ENCODE measurements at places on chromosomes 6 and 20.

DNA sequence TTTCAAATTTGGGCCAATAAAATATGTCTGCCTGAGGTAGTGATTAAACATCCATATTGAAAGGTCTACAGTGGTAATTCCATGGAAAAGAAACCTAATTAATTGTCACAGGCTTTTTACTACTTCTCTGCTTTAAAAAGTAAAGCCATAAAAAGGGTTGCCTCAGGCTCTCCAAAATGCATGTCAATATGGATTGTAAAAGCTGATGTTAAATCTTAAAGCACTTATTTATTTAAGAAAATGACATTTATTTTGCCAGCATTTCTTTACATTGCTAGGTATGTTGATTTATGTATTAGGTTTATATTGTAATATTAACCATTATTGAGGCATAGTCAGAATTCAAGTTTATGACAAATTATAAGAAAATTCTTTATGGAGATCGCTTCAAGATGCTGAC, 133.2 kb downstream of the OPN5 start:
- DNase-seq, result no peak

GRCh38 chr6:153149891-153150290, 18.8 kb upstream of the RGS17 start:
- DNase-seq, result no peak

DNA sequence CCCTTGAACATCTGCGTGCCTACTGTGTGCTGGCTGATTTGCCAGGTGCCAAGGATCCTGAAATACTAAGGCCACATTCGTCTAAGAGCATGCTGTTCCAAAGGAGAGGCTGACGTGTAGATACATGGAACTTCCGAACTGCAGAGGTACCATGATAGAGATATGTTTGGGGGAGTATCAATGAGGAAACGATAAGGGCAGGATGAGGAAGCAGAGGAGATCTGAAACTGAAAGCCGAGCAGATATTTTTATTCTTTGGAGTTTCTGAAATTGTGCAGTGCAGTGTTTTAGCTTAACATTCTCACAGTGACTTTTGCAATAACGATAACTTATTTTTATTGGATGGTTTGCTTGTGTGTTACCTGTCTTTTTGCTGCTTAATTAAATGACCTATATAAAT, 24.3 kb downstream of the BMP6 start:
- DNase-seq, result no peak

DNA sequence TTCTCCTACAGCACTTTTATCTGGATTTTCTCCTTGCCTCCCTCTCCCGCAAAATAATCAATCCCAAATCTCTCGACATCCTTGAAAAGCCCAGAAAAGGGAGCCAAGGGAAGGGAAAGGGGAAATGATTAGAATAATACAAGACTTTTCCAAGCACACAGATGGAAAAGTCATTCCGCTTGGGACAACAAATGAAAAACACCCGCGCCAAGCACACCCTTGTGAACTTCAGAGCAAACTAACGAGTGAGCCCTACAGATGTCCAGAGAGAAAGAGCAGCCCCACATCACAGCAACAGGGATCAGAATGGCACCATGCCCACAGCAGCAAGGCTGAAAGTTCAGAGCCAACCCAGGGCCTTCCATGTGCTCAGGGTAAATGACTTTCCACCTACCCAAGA, 49.6 kb downstream of the NINL start:
- no peak for DNase-seq

GRCh38 chr6:35596448-35597442, 84.0 kb upstream of the TULP1 start:
- no peak for DNase-seq

GRCh38 chr6:33692760-33693158, 18.7 kb downstream of the UQCC2 start:
- peak; percentile 74 for DNase-seq

- no peak for DNase-seq
These were observed 6.9 kb downstream of the OLIG3 start for GRCh38 chr6:137487181-137487868.
